Activated naive CD8-positive, alpha-beta T cell treated with anti-CD3 and anti-CD28 coated beads, Interleukin-2, amount 50 U/mL, for 24 hours (primary cell): ENCODE measurements at places on chromosomes 2 and 18.

DNA sequence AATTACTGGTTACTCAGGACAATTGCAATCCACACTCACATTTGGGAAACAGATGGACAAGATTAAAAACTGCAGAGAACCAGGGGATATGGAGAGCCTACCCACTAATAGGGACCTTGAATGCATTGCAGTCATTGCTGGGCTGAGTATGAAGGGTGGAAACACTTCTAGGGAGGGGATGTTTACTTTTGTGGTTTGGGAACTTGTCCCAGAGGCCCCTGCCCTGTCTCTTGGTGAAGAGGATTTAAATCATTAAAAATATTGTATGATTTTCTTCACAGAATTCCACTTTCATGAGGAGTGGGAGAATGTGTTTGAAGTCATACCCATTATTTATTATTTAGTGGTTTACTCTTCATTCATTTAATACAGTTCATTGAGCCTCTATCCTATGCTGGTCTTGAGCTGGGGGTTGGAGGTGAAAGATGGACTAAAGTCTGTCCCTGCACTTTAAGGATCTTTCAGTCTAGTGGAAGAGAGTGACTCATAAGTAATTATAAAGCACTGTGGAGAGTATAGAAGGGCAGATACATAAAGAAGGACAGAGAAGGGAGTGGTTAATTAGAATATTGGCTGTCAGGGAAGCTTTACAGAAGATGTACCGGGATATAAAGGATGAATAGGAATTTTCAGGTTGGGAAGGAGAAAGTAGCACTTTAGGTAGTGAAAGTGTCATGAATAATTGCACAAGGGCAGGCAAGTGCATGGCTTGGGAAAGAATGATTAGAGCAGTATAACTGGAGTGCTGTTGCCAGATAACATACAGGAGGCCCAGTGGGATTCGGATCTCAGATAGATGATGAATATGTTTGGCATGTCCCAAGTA is 313.4 kb downstream of the LPIN1 start:
- DNase-seq = no peak

DNA sequence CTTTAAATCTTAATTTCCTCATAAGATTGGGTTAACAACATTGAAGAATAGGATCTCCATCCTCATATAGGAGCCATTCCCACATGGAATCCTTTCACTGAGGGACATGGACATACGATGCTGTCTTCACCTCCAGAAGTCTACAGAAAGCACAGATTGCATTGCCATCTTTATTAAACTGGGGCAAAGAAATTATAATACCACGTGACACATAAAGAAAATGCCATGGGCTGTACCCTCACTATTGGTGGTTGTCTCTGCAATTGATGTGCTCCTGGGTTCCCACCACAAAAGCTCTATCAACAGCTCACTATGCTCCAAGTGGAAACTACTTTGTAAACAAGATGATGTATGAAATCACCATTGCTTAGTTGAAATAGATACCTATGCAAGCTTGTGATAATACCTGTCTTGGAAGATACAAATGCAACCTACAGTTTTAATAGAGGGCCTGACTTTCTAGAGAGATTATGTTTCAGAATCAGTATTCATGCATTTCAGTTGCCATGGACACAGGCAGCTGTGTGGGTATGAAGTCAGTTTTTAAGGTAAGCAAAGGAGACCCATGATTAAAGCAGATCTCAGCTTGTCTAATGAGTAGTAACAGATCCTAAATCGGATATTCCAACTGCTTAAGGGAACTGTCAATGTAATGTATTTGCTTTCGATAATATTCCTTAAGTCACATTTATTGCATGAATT is 337.0 kb downstream of the RAD51AP2 start:
- no peak for DNase-seq

DNA sequence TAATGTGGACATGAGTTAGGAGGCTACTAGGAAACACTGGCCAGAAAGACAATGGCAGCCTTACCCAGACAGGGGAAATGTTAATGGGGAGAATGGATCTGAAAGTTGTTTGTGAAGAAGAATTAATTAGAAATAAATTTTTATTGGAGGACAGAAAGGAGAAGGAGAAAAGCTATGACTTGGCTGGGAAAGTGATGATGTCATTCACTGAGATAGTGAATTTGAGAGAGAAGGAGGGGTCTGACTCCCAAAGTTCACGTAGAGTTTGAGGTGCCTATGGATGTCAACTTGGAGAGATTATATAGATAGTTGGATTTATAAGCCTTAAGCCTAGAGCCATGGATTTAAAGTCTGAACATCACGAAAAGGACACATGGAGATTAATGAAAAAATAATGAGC is 144.6 kb upstream of the ZNF521 start:
- DNase-seq = no peak

- DNase-seq = no peak
These were observed 3.8 kb upstream of the ZNF24 start for GRCh38 chr18:35348001-35348400.

GRCh38 chr2:10239561-10239967 is 63.1 kb upstream of the HPCAL1 start:
- DNase-seq = no peak
